NCI-H2227 treated with DMSO at 0.1 percent for 48 hours (cell line): ENCODE measurements at places on chromosomes 3 and 15.

GRCh38 chr3:146577662-146578061, 27.5 kb downstream of the PLSCR5 start:
- DNase-seq: no peak

- no peak for DNase-seq
Observed at GRCh38 chr3:135779590-135780235, 185.8 kb upstream of the PPP2R3A start.

DNA sequence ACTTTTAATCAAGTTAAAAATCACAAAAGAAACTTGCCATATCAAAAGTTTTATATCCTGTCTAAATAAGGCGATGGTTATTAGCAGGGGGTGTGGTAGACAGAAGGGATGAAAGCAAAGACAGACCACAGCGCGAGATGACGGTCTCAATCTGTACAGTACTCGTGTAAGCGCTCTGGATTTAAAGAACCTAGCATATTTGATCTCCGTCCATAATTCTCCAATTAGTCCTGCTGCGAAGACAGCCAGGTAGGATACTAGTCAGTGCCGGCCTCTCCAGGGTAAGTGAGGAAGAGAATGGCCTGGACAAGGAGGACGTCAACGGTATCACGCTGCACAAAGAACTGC, 701 bp downstream of the SGO1 start:
- no peak for DNase-seq

GRCh38 chr15:72077950-72078349, 40.0 kb downstream of the MYO9A start:
- DNase-seq: no peak

DNA sequence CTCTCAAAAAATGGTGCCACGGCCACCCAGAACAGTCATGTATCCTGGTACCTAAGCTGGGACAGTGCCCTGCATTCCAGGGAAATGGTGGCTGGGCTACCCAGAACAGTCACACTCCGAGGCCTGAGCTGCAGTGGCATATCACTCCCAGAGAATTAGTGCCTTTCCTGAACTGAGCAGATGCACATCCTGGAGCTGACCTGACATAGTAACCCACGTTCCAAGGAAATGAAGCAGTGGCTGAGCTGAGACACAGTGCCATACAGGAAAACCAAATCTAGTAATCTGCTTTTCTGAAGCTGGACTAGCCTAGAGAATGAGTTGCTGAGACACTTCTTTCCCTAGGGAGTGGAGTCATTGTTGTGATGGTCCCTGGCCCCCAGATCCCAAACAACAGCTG, 41.8 kb downstream of the SERP1 start:
- no peak for DNase-seq

GRCh38 chr3:160163229-160163878, 61.9 kb upstream of the C3orf80 start:
- DNase-seq: peak; percentile 8

DNA sequence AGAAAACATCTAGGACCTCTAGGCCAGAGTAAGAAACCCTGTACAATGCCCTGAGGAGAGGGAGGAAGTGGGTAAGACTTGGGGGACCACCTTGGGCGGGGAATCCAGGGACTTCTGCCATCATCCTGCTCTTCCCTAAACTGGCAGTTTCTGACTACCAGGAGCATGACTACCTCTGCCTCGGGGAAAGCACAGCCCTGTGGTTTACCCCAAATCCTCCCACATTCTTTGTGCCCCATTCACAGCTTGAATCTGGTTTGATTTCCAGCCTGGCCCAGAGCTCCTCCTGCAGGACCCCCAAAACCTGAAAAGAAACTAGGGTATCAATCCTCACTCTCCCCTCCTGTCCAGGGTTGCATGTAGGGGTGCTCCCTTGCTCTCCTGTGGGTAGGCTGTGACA, 4.7 kb downstream of the C3orf18 start:
- no peak for DNase-seq

GRCh38 chr3:126996905-126997304, 14.0 kb downstream of the PLXNA1 start:
- DNase-seq: no peak

GRCh38 chr3:14520967-14521366, 19.2 kb downstream of the GRIP2 start:
- DNase-seq: no peak

DNA sequence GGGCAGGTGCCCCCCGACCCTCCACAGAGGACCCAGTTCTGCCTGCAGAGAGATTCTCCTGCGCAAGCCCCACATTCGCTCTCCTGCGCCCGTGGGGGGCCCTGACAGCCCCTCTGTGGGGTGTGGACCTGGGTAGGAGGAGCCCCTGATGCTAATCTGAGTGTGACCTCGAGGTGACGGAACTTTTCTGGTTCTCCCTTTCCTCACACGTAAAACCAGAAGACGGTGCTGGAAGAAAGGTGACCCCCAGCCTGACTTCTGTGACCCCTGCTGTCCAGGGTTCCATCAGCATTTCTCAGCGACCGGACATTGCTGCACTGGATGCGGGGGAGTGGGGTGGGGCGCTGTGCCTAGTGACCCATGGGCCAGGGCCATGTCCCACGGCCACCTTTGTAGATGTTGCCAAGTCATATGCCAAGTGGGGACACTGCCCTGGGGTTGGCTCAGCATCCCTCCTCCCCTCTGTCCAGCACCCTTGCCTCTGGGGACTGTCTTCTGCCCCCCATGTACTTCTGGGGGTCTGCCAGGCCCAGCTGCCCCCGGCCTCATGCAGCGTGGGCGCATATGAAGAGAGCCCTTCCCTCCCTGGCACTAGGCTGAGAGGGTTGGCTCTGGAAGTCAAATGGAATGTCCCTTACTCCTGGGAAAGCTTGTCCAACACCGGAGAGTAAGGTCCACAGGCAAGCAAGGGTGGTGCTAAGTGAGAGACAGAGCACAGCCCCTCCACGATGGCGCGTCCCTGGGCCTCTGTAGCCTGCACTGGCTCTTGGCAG, 129.1 kb upstream of the MEF2A start:
- no peak for DNase-seq

DNA sequence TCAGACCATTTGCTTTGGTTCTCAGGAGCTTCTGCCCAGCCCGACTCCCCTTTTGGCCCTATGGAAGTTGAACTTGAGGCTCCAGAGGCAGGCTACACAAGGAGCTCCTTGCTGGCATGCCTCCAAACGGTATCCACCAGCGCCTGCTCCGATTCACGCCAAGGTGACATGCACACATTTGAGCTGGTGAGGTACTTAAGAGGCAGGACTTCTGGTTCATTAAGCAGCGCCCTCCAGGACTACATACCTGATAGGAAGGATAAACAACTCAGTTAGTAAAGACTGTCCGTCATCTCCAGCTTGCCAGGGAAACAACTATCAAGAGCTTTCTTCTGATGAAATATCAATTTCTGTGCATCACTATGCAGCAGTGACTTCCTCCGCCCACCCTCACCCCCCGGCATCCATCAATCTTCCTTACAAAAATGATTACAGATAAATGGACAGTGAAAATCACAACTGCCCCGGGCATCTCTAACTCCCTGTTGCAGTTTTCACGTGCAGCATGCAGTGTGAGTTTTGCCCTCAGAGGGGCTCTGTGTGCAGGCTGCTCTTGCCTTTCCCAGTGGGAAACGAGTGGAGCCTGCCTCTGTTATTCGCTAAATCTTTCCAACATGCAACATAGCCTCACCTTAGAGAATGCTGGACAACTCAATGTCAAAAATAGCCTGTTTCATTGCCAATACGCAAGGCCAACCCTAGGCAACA, 122.9 kb downstream of the ARRDC4 start:
- DNase-seq: peak; percentile 4

DNA sequence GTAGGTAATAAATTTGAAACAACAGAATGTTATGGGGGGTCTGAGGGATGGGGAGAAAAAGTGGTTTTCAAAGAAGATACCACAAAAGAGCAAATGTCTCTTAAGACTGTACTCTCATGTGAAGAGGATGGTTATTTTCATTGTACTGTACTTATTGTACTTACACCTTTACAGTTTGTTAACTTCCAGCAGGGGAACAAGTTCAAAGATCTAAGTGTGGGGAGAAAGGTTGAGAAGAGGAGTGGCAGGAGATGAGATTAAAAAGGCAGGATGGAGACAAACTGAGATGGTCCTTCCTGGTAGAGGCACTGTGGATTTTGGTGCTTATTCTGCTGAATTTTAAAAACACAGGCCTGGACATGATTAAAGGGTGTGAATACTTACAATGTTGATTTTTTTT, 5.4 kb upstream of the ZCWPW2 start:
- DNase-seq: no peak

- DNase-seq: no peak
Observed at GRCh38 chr3:18234717-18235335, 190.3 kb downstream of the SATB1 start.

- no peak for DNase-seq
Observed at GRCh38 chr3:179646177-179646576, 6.7 kb upstream of the USP13 start.

- DNase-seq: no peak
Observed at GRCh38 chr3:151155409-151156128, 47.4 kb downstream of the GPR171 start.

DNA sequence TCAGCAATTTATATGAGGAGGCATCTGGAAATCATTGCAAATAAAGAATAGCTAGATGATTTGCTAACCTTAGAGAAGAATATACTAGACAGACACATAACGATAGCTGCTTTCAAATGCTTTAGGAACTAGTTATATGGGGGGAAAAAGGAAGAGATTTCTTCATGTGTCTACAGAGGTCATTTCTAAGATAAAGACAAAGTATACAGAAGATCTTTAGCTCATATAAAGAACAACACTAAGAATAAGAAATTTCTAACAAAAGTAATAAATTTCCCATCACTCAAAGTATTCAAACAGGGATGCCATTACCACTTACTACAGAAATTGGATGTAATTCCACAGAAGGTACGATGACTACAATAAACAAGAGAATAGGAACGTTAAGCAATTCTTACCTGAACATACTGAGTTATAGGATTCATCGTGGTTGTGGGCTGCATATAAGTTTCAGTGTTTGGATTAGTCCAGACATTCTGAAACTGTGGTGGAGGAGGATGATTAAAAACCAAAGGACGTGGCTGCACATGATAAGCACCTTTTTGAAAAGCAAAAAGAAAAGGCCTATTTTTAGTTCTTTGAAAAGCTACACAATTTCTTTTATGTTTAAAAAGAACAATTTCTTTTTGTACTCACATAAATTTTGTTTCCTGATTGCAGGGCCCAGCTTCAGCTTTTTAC, 8.7 kb downstream of the DAZL start:
- no peak for DNase-seq

DNA sequence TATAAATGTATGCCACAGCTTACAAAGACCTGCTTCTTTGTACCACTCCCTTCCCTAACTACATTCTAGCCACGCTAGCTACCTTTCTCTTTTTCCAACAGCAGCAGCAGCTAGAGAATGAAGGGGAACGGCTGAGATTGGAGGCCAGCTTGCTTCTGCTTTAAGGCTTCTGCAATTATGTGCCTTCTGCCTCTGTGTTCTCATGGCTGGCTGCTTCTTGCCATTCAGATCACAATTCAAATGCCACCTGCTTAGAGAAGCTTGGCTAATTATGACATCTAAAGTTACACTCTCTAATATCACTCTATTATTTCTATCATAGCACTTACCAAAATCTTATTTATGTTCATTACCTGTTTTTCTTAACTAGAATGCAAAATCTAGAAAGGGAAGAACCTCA, 95.2 kb downstream of the RYK start:
- no peak for DNase-seq

DNA sequence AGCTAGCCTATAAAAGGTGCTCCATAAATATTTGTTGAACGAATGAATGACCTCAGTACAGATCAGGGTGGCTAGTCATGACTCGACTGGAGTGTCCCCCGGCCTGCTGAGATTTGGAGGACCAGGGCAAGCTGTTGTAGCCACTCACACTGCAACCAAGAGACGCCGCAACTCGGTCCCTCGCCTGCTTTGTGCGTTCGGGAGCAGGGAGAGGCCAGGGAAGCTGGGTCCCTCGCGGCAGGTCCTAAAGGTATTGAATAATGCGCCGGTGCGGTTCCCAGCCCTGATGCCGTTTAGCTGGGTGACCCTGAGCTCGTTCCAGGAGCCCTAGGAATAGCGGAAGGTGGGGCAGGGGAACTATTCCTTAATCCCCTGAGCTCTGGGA, 1.8 kb downstream of the IGDCC4 start:
- DNase-seq: no peak

DNA sequence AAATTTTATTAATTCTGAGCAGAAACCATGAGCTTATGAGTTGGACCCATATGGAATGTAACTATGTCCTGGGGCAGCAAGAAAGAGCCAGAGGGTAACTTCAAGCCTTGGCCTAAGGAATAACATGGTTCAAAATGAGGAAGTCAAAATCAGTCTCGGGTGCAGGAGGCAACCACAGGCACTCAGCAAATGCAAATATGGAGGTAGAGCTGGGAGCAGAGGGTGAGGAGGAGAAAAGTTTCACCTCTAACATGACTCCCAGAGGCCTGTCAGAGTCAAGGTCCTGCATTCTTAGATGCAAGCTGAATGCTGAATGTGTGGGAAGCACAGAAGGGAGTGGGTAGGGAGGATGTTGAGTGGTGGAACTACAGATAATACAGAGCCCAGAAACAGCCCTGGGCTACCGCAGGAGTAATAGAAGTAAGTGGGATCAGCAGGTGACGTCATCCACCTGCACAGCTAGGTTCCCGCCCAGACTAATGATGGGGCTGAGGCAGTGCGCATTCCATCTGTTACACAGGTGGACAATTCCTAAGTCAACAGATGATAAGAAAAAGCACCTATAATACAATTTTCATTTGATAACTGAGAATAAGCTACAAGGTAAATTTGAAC, 279.8 kb upstream of the ARRDC4 start:
- DNase-seq: no peak

GRCh38 chr3:184734903-184735701, 23.2 kb upstream of the MAGEF1 start:
- DNase-seq: no peak

GRCh38 chr3:180223268-180223667, 186.5 kb upstream of the PEX5L start:
- no peak for DNase-seq

DNA sequence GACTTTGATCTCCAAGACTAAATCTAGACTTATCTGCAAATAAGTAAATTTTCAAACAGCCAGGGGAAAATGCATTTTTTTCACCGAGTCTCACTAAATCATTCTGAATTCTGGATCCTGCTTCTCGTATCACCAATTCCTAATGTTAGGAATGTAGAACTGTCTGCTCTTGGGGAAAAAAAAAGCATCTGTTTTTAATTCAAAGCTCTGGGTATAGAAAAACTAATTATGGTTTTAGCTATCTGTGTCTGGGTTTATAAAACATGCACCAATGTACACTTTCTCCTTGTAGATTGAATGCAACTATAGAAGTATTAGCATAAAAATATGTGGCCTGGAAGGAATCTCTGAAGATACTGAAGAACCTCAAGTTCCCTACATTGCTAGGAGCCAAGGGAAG, 4.8 kb upstream of the CDAN1 start:
- no peak for DNase-seq

- DNase-seq: no peak
Observed at GRCh38 chr15:71666763-71667620, 143.4 kb upstream of the NR2E3 start.

GRCh38 chr15:90441027-90441426, 53.0 kb downstream of the IQGAP1 start:
- DNase-seq: no peak

GRCh38 chr3:39094851-39095677, 12.4 kb downstream of the GORASP1 start:
- DNase-seq: no peak
